Stimulated activated CD8-positive, alpha-beta memory T cell treated with anti-CD3 and anti-CD28 coated beads, Interleukin-7, amount 100 ng/mL, for 1 hour (primary cell): ENCODE measurements at places on chromosomes 1 and 21.

GRCh38 chr21:31275901-31276300 lies 68.2 kb downstream of the TIAM1 start:
- DNase-seq, result no peak

DNA sequence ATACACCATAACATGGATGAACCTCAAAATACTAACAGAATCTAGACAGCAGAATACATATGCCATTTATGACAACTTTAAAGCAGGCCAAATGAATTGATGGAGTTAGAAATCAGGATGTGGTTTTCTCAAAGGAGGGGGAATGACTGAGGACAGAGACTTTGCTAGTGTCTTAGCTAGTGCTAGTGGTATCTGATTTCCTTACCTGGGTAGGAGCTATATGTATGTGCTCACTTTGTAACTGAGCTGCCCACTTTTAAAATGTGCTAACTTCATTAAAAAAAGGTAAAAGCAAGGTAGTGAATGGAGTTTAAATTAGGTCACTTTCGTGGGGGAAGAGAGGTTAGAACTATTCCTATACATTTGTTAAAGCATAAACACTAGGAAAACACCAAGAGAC lies 2.6 kb downstream of the GTF2B start:
- no peak for DNase-seq

DNA sequence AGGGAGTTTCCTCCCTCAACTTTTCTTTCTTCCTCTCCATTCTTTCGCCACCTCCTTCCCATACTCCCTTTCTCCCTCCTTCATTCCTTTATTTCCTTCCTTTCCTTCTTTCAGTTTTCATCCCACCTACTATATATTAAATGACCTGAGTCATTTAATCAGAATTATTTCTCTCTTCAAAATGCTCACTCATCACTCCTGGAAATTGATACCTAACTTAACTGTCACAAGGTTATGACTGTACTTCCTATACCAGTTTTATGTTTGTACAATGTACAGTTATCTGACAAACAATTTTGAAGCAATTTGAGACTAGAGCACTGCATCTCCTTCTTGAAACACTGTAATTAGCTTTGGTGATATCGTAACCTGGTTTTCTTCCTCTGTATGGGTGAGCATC lies 41.4 kb downstream of the NEXN start:
- no peak for DNase-seq

DNA sequence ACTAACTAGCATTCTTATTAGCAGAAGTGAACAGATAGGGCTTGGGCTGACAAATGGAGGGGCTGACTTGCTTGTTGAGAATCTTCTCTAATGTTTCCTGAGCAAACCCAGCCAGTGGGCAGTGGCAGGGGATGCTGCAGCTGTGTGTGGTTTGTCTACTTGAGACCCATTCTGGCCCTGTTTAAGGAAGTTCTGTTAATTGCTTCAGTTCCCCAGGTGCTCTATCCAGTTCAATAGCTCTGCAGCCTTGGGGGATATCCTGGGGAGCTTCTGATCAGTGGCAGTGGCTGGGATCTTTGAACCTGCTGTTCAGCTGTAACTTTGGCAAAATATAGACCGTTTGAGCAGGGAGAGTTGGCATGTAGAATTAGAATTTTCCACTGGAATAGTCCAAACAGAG lies 137.4 kb downstream of the ZNF326 start:
- DNase-seq, result no peak

GRCh38 chr21:19228226-19228625 lies 824.6 kb upstream of the TMPRSS15 start:
- no peak for DNase-seq

DNA sequence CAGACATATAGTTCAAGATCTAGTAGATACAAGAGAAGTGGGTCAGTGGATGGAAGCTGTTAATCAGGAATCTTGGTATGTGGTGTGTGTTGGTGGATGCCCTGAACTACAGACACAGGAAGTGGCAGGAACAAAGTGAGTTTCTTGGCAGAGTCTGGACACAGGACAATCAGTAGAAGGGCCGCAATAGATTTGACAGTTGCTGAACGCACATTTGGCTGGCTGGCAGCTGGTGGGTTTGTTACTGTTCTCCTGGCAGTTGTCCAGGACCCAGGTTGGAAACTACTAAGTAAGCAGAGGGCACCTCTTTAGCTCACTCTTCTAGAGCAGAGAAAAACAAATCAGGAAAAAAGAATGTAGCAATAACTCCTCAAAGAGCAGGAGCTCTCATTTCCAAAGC lies 13.2 kb downstream of the KRTAP26-1 start:
- no peak for DNase-seq

DNA sequence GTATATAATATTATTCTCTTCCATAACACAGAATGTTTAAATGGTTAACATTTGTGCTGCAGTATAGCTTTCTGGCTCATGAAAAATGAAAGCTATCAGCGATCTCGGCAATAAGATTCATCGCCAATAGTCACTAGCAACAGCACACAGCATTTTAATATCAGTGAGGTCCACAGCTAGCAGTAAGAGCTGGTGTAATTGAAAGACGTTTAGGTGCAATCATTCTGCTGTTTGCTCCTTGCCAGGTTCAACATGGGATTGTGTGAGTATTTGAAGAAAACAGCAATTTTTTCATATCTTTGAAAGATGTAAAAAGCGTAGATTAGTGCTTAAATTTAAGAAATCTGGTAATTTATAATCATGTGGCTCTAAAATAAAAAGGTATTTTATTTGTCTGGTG lies 20.1 kb downstream of the PRKACB start:
- no peak for DNase-seq

DNA sequence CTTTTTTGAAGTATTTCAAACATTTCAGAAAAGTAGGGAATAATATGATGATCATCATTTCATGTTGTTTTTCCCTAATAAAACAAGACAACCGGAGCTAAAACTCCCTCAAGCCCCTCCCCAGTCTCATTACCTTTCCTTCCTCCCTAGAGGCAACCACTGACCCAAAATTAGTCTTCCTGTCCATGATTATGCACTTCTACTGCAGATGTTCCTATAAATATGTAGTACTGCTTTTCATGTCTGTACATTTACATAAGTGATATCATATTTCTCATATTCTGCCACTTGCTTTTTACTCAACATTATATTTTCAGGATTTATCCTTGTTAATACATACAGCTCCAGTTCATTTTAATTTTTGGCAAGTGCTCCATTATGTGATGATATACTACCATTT lies 58.7 kb upstream of the GOLT1A start:
- no peak for DNase-seq
